Activated CD4-positive, alpha-beta T cell treated with anti-CD3 and anti-CD28 coated beads for 36 hours (primary cell): ENCODE measurements at places on chromosomes 12 and 14. TPM values are rescaled to one million over a fixed set of nuclear protein-coding genes. Genes with fewer than 3 reads are reported as not detected.

GRCh38 chr14:74015963-74016362, 3.1 kb downstream of the ENTPD5 start:
- peaks cover 12% of the 10 kb centered on the region for H3K4me1 ChIP-seq
- H3K27ac ChIP-seq: no peak overlapping the region
- H3K4me3 ChIP-seq: no peak overlapping the region
- no peak for DNase-seq
- no peaks in the 10 kb centered on the region for H3K27me3 ChIP-seq

GRCh38 chr12:16020031-16020430, 108.9 kb downstream of the DERA start:
- H3K27me3 ChIP-seq: no peaks in the 10 kb centered on the region
- DNase-seq: no peak
- H3K4me1 ChIP-seq: no peaks in the 10 kb centered on the region
- no peak overlapping the region for H3K27ac ChIP-seq

Gene MOK
- 6.5 TPM for total RNA-seq

Gene THAP2
- 11.8 TPM for total RNA-seq

DNA sequence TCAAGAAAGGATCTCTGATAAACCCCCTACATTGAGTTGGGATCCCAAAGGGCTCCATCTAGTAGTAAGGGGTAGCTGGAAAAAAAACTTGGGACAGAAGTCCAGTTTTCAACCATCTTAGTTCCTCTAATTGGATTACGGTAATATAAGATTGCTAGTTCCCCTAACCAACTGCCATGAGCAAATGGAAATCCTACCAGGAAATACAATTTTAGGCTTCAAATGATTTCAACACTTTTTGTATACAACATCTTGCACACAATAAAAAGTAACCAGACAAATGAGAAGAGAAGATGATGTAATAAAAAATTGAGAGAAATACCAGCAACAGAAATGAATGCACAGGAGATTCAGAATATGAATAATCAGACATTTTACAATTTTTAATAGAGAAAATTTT, 73.0 kb downstream of the TSHR start:
- no peaks in the 10 kb centered on the region for H3K36me3 ChIP-seq
- H3K4me1 ChIP-seq: no peaks in the 10 kb centered on the region
- no peak for DNase-seq
- no peak overlapping the region for H3K4me3 ChIP-seq

GRCh38 chr14:70096866-70097265, 91.9 kb downstream of the SLC8A3 start:
- no peak overlapping the region for H3K4me3 ChIP-seq
- H3K4me1 ChIP-seq: no peaks in the 10 kb centered on the region
- DNase-seq: no peak
- H3K27me3 ChIP-seq: peaks cover 42% of the 10 kb centered on the region

DNA sequence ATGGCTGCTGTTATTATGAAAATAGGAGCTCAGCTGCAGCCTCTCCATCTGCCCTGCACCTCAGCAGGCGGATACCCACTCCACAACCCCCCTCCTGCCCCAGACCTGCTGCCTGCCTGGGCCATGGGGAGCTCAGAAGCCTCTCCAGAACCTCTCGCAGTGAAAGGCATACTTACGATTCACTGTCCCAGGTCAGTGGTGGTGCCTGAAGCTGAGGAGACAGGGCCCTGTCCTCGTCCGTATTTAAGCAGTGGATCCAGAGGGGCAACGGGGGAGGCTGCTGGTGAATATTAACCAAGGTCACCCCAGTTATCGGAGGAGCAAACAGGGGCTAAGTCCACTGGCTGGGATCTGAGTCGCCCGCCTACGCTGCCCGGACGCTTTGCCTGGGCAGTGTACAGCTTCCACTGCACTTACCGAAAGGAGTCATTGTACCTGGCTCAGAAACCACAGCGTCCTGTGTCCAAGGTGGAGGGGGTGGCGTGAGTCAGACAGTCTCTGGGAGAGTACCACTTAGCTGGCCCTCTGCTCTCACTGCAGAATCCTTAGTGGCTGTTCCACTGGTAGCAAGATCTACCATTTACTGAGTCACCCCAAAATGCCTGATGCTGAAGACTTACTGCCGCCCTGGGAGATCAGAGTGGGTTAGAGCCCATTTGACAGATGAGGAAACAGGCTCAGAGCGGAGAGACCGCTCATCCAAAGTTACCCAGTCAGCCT, at the start of gene SERPINA1:
Gene SERPINA1, minus strand, starts transcription at position 219 of the 720 bp plus-strand sequence. CDS start 5,365 bp downstream, outside the sequence.
- H3K4me1 ChIP-seq: peaks cover 41% of the 10 kb centered on the region
- peak; percentile 60 for DNase-seq
- H3K27ac ChIP-seq: peak within 1 kb of the TSS; percentile 58
- H3K4me3 ChIP-seq: peak within 1 kb of the TSS; percentile 76
- peaks cover 6% of the 10 kb centered on the region for H3K36me3 ChIP-seq

- no peak for DNase-seq
- no peak overlapping the region for H3K4me3 ChIP-seq
- no peaks in the 10 kb centered on the region for H3K36me3 ChIP-seq
- no peak overlapping the region for H3K27ac ChIP-seq
- H3K4me1 ChIP-seq: no peaks in the 10 kb centered on the region
- H3K27me3 ChIP-seq: peaks cover 3% of the 10 kb centered on the region
Observed at GRCh38 chr14:60356906-60357550, 108.0 kb downstream of the PPM1A start.

GRCh38 chr12:27180906-27181505, 63.1 kb upstream of the STK38L start:
- H3K27me3 ChIP-seq: no peaks in the 10 kb centered on the region
- H3K4me3 ChIP-seq: no peak overlapping the region
- peak overlapping the region; percentile 15 for H3K27ac ChIP-seq
- peaks cover 51% of the 10 kb centered on the region for H3K4me1 ChIP-seq
- DNase-seq: no peak

- H3K36me3 ChIP-seq: no peaks in the 10 kb centered on the region
- H3K4me1 ChIP-seq: peaks cover 20% of the 10 kb centered on the region
- no peak overlapping the region for H3K27ac ChIP-seq
- H3K27me3 ChIP-seq: no peaks in the 10 kb centered on the region
- H3K4me3 ChIP-seq: no peak overlapping the region
- no peak for DNase-seq
Observed at GRCh38 chr12:110785240-110785639, 42.5 kb upstream of the PPP1CC start.

- peaks cover 51% of the 10 kb centered on the region for H3K4me1 ChIP-seq
- peaks cover 29% of the 10 kb centered on the region for H3K36me3 ChIP-seq
Observed at GRCh38 chr12:116916714-116917114, 6.0 kb downstream of the FBXW8 start.

DNA sequence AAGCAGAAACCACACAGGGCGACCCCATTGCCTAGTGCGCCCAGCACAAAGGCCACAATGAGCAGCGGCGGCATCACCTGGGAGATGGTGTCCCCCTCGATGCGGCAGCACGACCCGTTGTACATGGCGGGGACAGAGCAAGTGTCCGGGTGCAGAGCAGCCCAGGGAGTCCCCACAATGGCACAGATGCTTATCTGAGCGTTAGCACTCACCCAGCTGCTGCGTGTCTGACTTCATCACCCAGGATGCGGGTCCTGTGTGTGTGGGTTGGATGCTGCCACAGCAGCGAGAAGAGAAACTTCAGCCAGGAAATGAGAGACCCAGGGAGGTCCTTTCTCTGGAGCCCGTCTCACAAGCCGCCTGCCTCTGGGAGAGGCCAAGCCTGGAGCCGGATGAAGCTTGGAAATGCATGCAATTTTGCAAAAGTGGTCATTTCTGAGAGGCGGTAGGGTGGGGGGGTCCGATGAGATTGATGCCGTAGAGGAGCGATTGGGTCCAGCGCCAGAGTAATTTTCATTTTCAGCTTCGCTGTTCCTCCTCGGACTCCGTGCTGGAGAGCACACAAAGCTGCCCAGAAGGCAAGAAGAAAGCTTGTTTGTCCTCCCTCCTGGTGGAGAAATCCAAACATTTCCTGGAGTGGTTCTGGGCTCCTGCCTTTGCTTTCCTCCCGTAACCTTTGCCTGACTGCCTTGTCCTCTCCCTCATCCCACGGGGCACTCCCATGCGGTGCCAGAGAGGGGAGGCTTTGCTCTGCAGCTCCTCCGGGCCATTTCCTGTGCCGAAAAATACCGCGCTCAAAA, at the start of gene HCAR1:
Gene HCAR1, minus strand, starts transcription at position 630 of the 800 bp plus-strand sequence. Its CDS starts 505 bp downstream, at position 125.
- DNase-seq: peak; percentile 85
- peaks cover 76% of the 10 kb centered on the region for H3K4me1 ChIP-seq
- H3K27me3 ChIP-seq: no peaks in the 10 kb centered on the region
- H3K36me3 ChIP-seq: no peaks in the 10 kb centered on the region
- peak within 1 kb of the TSS; percentile 73 for H3K27ac ChIP-seq

Gene RNASE1
- not detected for total RNA-seq

DNA sequence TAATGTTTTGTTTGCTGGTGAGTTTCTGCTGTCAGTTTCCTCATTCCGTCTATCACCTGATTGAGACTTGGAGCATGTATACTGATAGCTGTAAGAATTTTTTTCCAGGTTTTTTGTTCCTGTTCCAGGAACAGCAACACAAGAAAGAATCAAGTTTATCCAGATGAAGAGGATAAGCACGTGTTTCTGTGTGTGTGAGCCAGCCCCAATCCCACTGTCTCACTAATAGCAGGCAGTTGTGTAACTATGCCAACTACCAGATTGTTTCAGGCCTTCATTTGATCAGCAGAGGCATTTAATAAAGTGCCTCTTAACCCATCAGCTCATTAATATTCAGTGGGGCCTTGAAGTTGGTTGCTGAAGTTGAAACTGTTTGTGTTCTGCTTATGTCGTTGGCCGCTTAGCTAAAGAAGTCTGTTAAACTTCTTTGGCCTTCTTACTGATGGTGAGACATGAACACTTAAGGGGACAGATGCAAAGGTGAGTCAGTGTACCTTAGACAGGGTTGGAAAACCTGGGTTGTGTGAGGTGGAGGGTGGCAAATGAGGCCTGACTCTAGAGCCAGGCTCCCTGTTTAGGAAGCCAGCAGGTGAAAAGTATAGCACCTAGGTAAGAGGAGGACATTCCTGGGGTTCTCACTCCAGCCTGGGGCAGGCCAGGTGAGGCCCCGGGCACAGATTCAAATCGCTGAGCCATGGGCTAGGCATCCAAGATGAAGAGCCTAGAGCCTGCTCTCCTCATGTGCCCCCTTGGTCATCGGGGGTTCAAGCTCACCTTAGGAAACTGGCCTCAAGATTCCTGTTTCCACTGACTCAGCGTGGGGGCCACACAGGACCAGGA, 3.7 kb downstream of the ANKRD13A start:
- H3K36me3 ChIP-seq: peaks cover 15% of the 10 kb centered on the region
- H3K4me3 ChIP-seq: no peak overlapping the region
- H3K27me3 ChIP-seq: no peaks in the 10 kb centered on the region

Gene PRKAB1
- total RNA-seq: 18.0 TPM

Gene SIRT4
- total RNA-seq: 4.0 TPM

Gene AMDHD1
- total RNA-seq: 1.7 TPM

Gene PCED1B
- 76.3 TPM for total RNA-seq

- no peaks in the 10 kb centered on the region for H3K36me3 ChIP-seq
- no peak for DNase-seq
- H3K27me3 ChIP-seq: peaks cover 2% of the 10 kb centered on the region
- H3K27ac ChIP-seq: no peak overlapping the region
Observed at GRCh38 chr12:118574288-118574687, 197.9 kb downstream of the SUDS3 start.
